ENCODE measurements at places on chromosomes 6 and 20. TPM values are rescaled to one million over a fixed set of nuclear protein-coding genes. Genes with fewer than 3 reads are reported as not detected.
A peak's percentile ranks its signal among the peaks of the same experiment; 100 is the strongest.

The CPXM1 gene
- 206 TPM for polyA plus RNA-seq

The IL17A gene
- not detected for polyA plus RNA-seq

The CNR1 gene
- polyA plus RNA-seq, result 1.0 TPM

The SHLD1 gene
- 10.0 TPM for polyA plus RNA-seq

The OOEP gene
- 0.40 TPM for polyA plus RNA-seq

The PDYN gene
- 0.24 TPM for polyA plus RNA-seq

- DNase-seq, result no peak
Observed at GRCh38 chr20:21391185-21391971, 5.9 kb downstream of the NKX2-4 start.

GRCh38 chr20:43542674-43543073 lies 16.2 kb upstream of the SGK2 start:
- DNase-seq, result no peak

GRCh38 chr6:83160167-83160566 lies 32.9 kb downstream of the PGM3 start:
- DNase-seq, result no peak

- no peak for DNase-seq
Observed at GRCh38 chr6:163327921-163328320, 86.6 kb upstream of the QKI start.

DNA sequence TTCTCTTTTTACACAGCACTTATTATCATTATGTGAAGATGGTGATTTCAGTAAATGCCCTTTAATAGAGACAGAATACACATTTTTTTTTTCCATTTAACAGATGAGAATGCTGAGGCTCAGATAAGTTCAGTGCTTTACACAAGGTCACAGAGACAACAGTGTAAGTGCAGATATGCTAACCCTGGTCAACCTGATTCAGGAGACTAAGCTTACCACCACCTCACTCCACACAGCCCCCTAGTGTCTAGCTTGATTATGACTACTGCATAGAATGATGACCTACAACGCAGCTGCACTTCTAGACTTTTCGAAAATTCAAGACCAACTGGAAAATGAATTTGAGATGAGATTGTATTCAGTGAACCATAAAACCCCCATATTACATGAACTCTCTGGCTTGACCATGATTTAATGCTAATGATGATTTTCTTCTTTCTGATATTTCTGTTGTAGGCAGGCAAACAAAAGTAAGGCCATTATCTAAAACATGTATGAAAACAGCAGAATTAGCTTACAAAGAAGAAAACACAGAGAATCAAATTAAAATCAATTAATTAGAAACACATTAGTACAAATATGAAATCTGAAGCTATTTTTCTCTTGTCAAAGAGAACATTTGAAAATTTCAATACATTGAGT lies 212.1 kb upstream of the PHACTR1 start:
- no peak for DNase-seq

GRCh38 chr6:54320871-54321270 lies 12.6 kb downstream of the TINAG start:
- DNase-seq, result no peak

DNA sequence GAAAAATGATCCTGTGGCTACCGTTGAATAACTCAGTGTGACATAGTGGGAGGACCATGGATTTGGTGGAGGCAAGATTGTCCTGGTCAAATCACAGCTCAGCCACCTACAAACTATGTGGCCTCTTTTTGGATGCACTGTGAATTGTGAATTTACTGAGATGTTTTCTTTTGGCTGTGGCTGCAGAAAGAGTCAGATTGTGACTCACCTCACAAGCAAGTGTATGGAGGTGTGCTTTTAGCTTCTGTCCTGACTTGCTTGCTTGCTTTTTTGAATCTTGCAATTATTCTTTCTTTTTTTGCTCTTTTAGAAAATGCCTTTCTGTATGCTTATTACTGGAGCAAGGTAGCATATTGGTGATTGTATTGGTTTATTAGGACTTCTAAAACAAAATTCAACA lies 122.9 kb upstream of the FOXO3 start:
- no peak for DNase-seq

GRCh38 chr20:2873747-2874041 lies 413 bp downstream of the PTPRA start:
- peak; percentile 47 for DNase-seq

DNA sequence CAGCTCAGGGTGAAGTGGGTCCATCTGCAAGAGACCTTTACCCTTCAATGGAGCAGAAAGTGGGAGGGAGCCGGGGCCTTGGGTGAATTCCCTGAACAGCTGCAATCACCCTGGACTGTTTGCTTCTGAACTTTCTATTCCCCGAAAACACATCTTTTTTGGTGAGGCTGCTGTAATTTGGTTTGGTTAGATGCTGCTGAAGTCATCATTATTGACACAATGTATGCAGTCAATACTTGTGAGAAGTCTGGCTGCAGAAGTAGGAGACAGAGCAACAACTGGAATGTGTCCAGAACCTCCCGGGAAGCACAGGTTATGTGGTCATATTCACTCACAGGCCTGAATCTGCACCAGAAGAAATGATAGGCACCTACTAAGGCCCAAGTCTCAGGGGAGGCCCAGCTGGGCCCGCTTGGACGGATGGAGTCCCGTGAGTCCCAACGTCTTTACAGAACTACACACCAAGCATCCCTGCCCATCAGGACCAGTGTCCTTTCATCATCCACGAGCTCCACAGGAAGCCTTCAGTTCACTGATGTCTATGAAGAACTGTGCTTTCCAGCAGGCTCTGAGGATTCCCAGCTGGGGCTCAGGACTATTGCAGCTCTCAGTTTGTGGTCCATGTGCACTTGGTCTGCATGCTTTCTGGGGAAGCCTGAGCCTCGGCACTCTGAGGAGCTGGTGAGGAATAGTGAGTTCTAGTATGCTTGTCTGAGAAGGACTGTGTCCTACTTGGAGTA lies 177.6 kb downstream of the THBS2 start:
- DNase-seq, result no peak

- no peak for DNase-seq
Observed at GRCh38 chr6:151241853-151242252, 2.1 kb downstream of the AKAP12 start.

DNA sequence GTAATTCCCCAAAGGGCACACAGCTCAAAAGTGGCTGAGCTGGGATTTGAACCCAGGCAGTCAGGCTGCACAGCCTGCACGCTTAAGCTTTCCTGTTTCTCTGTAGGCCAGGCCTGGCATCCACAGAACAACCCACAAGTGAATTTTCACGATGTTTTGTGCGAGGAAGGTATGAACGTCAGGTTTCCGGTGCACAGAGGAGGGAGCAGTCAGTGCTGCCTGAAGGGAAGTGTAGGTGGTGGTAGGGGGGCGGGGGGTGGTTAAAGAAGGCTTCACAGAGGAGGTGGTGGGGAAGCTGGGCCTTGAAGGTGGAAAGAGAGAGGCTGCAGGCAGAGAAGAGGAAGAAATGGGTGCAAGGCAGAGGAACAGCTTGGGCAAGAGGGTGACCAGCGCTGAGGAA lies 14.1 kb downstream of the KCNB1 start:
- no peak for DNase-seq

DNA sequence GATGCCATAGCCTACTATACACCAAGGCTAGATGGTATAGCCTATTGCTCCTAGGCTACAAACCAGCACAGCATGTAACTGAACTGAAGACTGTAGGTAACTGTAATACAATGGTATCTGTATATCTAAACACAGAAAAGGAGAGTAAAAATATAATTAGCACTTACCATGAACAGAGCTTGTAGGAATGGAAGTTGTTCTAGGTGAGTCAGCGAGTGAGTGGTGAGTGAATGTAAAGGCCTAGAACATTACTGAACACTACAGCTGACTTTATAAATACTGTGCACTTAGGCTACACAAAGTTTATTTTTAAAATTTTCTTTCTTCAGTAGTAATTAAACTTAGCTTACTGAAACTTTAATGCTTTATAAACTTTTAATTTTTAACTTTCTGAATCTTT lies 129.5 kb downstream of the BTBD9 start:
- no peak for DNase-seq

- no peak for DNase-seq
Observed at GRCh38 chr20:20362774-20363433, 5.0 kb upstream of the INSM1 start.

All from renal cortex interstitium (tissue), 15 donors.